Esophagus (tissue), 2 donors: ENCODE measurements at places on chromosomes 5 and 9. TPM values are rescaled to one million over a fixed set of nuclear protein-coding genes. Genes with fewer than 3 reads are reported as not detected.

ELAVL2 gene
- polyA plus RNA-seq: 0.02 TPM

IL17B gene
- 1.4 TPM for polyA plus RNA-seq

PCDHGA4 gene
- polyA plus RNA-seq: 0.12 TPM

IFNB1 gene
- polyA plus RNA-seq: not detected

AQP7 gene
- 0.54 TPM for polyA plus RNA-seq

ECSCR gene
- polyA plus RNA-seq: 3.1 TPM

GPX3 gene
- polyA plus RNA-seq: 143 TPM

ERAP2 gene
- 1.8 TPM for polyA plus RNA-seq

AMACR gene
- polyA plus RNA-seq: 14.4 TPM

SLC2A8 gene
- polyA plus RNA-seq: 12.2 TPM

SLC25A48 gene
- 0.24 TPM for polyA plus RNA-seq

PCDHAC2 gene
- 0.06 TPM for polyA plus RNA-seq

RNF183 gene
- 2.3 TPM for polyA plus RNA-seq

LCN12 gene
- 0.24 TPM for polyA plus RNA-seq

CEL gene
- polyA plus RNA-seq: 3.3 TPM

FBP1 gene
- polyA plus RNA-seq: 5.7 TPM

ACOT12 gene
- not detected for polyA plus RNA-seq

MAST4 gene
- 22.2 TPM for polyA plus RNA-seq

RMRP gene
- 3.3 TPM for polyA plus RNA-seq

CENPP gene
- polyA plus RNA-seq: 2.2 TPM

ZNF366 gene
- 0.26 TPM for polyA plus RNA-seq

F12 gene
- 18.1 TPM for polyA plus RNA-seq
